Fibroblast of skin of scalp (primary cell): ENCODE measurements at places on chromosomes 2 and 18.

- peak; percentile 46 for DNase-seq
Measured at GRCh38 chr2:33219850-33220275, 256.6 kb upstream of the RASGRP3 start.

- no peak for DNase-seq
Measured at GRCh38 chr2:114699423-114699944, 257.0 kb downstream of the DPP10 start.

DNA sequence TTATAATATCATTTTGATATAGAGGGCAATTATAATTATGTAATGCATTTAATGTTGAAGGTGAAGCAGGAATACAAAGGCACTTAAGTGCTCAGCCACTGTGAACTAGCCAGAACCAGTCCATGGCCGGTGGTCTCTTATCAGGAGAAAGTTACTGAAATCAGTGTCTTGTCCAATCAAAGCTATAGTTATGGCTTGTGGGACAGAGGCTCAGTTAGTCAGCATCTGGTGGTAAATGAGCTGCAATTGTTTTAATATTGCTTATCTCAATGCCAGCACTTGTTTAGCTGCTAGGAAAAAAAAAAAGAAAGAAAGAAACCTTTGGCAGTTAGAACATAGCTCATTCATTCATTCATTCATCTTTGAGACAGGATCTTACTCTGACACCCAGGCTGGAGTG, 3.8 kb upstream of the ALS2 start:
- no peak for DNase-seq

- DNase-seq = peak; percentile 88
Measured at GRCh38 chr2:37566517-37566981, 104.9 kb downstream of the CDC42EP3 start.

GRCh38 chr2:58466804-58467203, 225.7 kb upstream of the FANCL start:
- no peak for DNase-seq

DNA sequence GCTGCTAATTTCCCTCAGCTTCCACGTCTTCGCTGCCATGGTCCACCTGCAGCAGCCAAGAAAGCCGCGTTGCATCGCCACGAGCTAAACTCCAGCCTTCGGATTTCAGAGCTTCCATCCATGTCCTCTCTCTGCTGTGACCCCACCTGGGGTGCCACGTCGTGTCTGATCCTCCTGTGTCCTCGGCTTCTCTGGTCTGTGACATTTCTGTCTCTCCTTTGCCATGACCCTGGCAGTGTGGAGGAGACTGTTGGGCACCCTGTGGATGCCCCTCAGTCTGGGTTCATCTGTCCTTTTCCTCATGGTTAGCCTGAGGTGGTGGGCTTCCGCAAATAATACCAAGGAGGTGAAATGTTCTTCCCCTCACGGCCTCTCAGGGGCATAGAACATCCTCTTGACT, 106.8 kb downstream of the RTP5 start:
- no peak for DNase-seq
